Gastrocnemius medialis (tissue), 4 donors: ENCODE measurements at places on chromosomes 16 and 17. TPM values are rescaled to one million over a fixed set of nuclear protein-coding genes. Genes with fewer than 3 reads are reported as not detected.

GRCh38 chr17:38969281-38969680 is 2.1 kb upstream of the FBXO47 start:
- H3K27me3 ChIP-seq: no peaks in the 10 kb centered on the region
- H3K27ac ChIP-seq: no peak overlapping the region
- no peak overlapping the region for H3K4me3 ChIP-seq
- H3K4me1 ChIP-seq: no peaks in the 10 kb centered on the region

DNA sequence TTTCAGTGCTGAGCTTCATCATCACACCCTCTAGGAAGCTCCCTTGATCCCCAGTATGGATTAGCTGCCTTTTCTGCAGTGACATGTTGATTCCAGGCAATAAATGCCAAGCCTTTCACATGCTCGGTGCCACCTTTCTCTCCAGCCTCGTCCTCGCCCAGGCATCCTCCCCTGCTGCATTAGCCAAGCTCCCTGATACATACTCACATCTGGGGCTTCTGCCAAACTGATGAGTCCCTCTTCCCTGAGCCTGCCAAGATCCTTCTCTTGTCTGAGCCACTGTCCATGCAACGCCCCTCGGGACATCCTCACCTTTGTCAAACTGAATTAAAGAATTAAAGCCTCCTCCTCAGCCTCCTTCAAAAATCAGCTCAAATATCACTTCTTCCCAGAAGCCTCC is 538.5 kb upstream of the CDH11 start:
- H3K27ac ChIP-seq: no peak overlapping the region
- DNase-seq: no peak
- no peak overlapping the region for H3K4me3 ChIP-seq
- no peaks in the 10 kb centered on the region for H3K4me1 ChIP-seq
- H3K27me3 ChIP-seq: peaks cover 9% of the 10 kb centered on the region

GRCh38 chr17:57366558-57367351 is 110.4 kb downstream of the MSI2 start:
- H3K27ac ChIP-seq: peak overlapping the region; percentile 85
- H3K36me3 ChIP-seq: no peaks in the 10 kb centered on the region
- H3K4me1 ChIP-seq: peaks cover 85% of the 10 kb centered on the region

- no peak overlapping the region for H3K27ac ChIP-seq
- no peaks in the 10 kb centered on the region for H3K4me1 ChIP-seq
- H3K4me3 ChIP-seq: no peak overlapping the region
- no peaks in the 10 kb centered on the region for H3K27me3 ChIP-seq
- no peaks in the 10 kb centered on the region for H3K36me3 ChIP-seq
Measured at GRCh38 chr17:58375256-58375655, 23.3 kb upstream of the SUPT4H1 start.

DNA sequence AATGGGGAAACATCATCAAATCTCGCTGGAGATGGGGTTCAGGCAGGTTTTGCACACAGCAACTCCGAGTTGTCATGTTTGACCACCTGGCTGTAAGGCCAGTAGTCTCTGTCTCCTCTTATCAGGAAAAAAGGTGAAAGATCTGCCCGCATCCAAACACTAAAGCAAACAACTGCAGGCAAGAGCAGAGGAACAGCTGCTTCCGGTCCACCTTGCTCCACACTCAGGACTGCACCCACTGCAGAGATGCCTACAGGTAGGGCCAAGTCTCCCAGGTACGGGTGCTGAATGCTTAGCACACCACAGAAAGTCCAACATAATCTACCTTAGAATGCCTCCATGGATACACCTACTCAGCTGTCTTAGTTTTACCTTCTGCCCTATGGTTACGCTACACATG is 7.3 kb downstream of the TEX2 start:
- no peak overlapping the region for H3K27ac ChIP-seq
- no peak for DNase-seq
- peaks cover 70% of the 10 kb centered on the region for H3K4me1 ChIP-seq
- H3K4me3 ChIP-seq: no peak overlapping the region
- no peaks in the 10 kb centered on the region for H3K27me3 ChIP-seq

GRCh38 chr17:76240461-76241203 is at the start of gene RNF157:
Gene RNF157 (minus strand): TSS chr17:76240493. CDS start chr17:76240240, 253 bp downstream.
- no peaks in the 10 kb centered on the region for H3K27me3 ChIP-seq
- peak within 1 kb of the TSS; percentile 85 for H3K4me3 ChIP-seq
- no peaks in the 10 kb centered on the region for H3K36me3 ChIP-seq

- no peak overlapping the region for H3K4me3 ChIP-seq
- no peaks in the 10 kb centered on the region for H3K27me3 ChIP-seq
- no peak overlapping the region for H3K27ac ChIP-seq
Measured at GRCh38 chr17:17328251-17328650, 25.1 kb downstream of the NT5M start.

- peaks cover 76% of the 10 kb centered on the region for H3K36me3 ChIP-seq
- no peak overlapping the region for H3K4me3 ChIP-seq
- H3K4me1 ChIP-seq: no peaks in the 10 kb centered on the region
- no peak for DNase-seq
Measured at GRCh38 chr17:18300725-18301480, 13.9 kb downstream of the TOP3A start.

DNA sequence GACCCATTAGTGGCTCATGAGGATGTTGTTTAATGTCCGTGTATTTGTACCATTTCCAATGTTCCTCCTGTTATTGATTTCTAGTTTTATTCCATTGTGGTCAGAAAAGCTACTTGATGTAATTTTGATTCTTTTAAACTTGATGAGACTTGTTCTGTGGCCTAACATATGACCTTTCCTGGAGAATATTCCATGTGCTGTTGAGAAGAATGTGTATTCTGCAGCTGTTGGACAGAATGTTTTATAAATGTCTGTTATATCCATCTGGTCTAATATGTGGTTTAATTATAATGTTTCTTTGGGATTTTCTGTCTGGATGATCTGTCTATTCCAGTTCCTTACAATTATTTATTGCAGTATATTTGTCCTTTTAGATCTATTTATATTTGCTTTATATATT is 2.9 kb upstream of the ABCA10 start:
- no peaks in the 10 kb centered on the region for H3K4me1 ChIP-seq
- H3K27me3 ChIP-seq: no peaks in the 10 kb centered on the region
- H3K27ac ChIP-seq: no peak overlapping the region
- DNase-seq: no peak

DNA sequence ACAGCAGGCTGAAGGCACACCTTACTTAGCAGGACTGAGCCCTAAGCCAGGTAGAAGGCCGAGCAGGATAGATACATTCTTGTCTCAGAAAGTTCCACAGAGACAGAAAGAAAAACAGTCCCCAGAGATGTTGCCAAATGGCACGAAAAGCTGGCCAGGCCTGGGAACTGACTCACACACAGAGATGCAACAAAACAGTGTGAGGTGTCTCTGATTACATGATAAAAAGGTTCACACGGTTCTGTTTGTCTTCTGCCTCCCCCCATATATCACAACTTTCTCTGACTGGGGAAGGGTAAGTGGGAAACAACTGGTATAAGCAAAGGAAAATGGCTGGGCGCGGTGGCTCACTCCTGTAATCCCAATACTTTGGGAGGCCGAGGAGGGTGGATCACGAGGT is 1.7 kb downstream of the WBP2 start:
- H3K36me3 ChIP-seq: no peaks in the 10 kb centered on the region
- peak; percentile 81 for DNase-seq
- H3K4me3 ChIP-seq: peak overlapping the region; percentile 63
- peak overlapping the region; percentile 95 for H3K27ac ChIP-seq

- H3K27ac ChIP-seq: no peak overlapping the region
- H3K4me3 ChIP-seq: no peak overlapping the region
- no peak for DNase-seq
- no peaks in the 10 kb centered on the region for H3K36me3 ChIP-seq
Measured at GRCh38 chr17:69098625-69099024, 37.9 kb upstream of the ABCA9 start.

- no peak overlapping the region for H3K4me3 ChIP-seq
- H3K27ac ChIP-seq: no peak overlapping the region
- DNase-seq: no peak
- no peaks in the 10 kb centered on the region for H3K36me3 ChIP-seq
- H3K27me3 ChIP-seq: no peaks in the 10 kb centered on the region
Measured at GRCh38 chr17:29560316-29560715, 6.5 kb downstream of the ABHD15 start.

Gene BORCS6
- total RNA-seq: 34.5 TPM

Gene SCNN1B
- total RNA-seq: 1.0 TPM

Gene DNAH9
- not detected for total RNA-seq

Gene FNDC8
- not detected for total RNA-seq

Gene ALDH3A1
- total RNA-seq: 0.23 TPM

Gene BEAN1
- not detected for total RNA-seq

Gene AANAT
- not detected for total RNA-seq
